Upper lobe of right lung (tissue), 1 donor: ENCODE measurements at places on chromosomes 12 and 14. TPM values are rescaled to one million over a fixed set of nuclear protein-coding genes. Genes with fewer than 3 reads are reported as not detected.
A peak's percentile ranks its signal among the peaks of the same experiment; 100 is the strongest.

DNA sequence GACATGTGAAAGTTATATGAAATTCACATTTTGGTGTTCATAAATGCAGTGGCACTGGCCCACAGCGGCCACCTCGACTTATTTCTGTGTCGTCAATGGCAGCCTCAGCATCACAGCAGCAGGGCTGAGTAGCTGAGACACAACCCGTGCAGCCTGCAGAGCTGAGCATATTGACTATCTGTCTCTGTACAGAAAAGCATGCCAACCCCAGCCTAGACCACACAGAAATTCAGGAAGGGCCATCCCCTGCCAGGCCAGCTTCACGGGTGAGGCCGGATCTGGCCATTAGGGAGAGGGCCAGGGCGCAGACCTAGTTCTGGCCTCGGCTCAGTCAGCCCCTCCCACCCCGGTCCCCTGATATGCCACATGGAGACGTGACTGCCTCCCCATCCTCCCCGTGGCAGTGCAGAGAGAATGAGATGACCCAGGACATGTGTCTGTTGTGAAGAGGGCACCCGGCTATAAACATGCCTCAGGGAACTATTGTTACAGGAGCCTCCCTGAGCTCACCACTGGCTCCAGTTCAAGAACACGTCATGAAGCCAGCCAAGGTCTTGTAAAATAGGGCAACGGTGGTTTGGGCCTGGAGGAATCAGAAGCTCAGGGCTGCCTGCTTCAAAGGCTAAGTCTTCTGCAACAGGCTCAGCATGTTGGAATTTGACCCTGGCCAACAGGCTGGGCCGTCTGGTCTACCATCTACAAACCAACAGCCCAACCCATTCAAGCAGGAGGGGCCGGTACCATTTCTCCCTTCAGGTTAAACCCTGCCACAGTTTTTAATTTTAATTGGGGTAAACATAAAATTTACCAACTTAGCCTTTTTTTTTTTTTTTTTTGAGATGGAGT lies 25.5 kb downstream of the SCARB1 start:
- DNase-seq = no peak

DNA sequence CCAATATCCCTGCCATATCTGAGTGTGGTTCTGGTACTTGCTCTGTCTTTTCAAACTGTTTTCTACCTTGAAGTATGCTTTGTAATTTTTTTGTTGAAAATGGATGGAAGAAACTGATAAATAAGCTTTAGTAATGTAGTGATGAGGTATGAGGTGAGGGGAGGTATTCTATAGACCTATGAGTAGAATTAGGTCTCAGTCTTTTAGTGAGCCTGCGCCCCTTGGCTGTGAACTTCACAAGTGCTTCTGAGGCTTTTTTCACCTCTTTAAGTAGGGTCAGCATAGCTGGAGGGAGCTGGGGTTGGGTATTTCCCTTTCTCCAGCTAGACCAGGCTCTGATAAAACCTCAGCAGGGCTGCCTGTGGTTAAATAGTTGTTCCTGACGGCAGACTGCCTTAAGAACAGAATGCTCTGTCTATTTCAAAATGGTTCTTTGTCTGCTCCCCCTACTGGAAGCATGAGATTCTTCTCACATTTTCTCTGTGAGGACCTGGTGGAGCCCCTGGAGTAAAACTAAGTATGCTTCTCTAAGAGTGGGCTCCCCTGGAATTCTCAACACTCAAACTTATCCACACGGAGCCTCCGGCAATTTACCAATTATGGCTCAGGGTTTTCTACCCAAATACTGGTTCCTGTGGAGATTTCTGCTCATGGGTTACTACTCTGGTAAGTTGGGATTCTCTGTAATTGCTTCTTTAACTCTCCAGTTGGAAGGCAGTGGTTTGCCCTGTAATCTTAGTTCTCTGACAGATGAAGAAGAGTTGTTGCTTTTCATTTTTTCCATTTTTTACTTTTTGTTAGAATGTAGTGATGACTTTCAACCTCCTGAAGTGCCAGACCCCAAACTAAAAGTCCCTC lies 13.1 kb downstream of the KRT5 start:
- no peak for DNase-seq

DNA sequence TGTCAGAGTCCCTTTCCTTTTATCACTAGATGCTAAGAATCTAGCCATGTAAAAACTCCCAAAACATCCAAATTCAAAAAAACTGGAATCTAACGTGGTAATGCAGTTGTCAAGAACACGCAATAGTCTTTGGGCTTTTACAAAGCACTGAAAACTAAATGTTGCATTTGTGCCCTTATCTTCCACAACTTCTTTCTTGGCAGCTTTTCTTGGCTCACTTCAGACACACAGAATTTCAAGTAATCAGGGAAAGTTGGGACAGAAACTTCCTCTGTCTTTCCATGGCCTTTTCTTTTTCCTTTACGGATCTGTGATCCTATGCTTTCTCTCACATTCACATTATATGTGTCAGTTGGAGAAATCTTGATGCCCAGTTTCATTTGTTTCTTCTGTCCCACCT lies 136.0 kb downstream of the CRADD start:
- DNase-seq = no peak

GRCh38 chr14:32706721-32707519 lies 231.8 kb upstream of the NPAS3 start:
- no peak for DNase-seq

- no peak for DNase-seq
Observed at GRCh38 chr14:60705100-60705499, 19.1 kb downstream of the SIX4 start.

DNA sequence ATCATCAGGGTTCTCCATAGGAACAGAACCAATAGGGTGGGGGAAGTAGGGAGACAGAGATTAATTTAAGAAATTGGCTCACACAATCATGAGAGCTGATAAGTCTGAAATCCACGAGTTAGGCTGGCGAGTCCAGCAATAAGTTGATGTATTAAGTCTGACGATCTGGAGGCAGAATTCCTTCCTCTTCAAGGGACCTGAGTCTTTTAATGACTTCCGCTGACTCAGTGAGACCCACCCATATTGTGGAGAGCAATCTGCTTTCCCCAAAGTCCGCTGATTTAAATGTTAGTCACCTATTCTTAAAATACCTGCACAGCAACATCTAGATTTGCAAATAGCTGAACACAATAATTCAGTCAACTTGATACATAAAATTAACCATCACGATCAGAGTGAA lies 97.8 kb downstream of the SPTSSA start:
- DNase-seq = no peak

- DNase-seq = no peak
Observed at GRCh38 chr12:44405297-44405696, 470.8 kb downstream of the NELL2 start.

- DNase-seq = no peak
Observed at GRCh38 chr14:34129927-34130552, 179.2 kb upstream of the EGLN3 start.

- peak; percentile 73 for DNase-seq
Observed at GRCh38 chr12:93571925-93572711, at the start of gene SOCS2. Gene SOCS2 (plus strand): TSS chr12:93572675. CDS start chr12:93572898, 223 bp downstream.

DNA sequence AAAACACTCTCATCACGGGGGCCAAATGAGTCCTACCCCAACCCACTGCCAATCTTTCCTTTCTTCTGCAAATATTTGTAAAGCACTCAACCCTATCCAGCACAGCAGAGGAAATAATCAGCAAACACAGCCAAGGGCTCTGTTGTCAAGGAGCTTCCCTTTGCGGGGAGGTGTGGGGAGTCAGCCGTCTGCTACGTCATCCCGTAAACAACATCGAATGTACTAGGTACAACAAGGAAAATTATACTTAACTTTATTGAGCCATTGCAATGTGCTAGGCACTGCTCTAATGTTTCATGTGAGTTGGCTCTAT lies 22.8 kb downstream of the TMEM63C start:
- DNase-seq = no peak

- DNase-seq = no peak
Observed at GRCh38 chr12:96522690-96523089, 33.3 kb downstream of the CFAP54 start.

DNA sequence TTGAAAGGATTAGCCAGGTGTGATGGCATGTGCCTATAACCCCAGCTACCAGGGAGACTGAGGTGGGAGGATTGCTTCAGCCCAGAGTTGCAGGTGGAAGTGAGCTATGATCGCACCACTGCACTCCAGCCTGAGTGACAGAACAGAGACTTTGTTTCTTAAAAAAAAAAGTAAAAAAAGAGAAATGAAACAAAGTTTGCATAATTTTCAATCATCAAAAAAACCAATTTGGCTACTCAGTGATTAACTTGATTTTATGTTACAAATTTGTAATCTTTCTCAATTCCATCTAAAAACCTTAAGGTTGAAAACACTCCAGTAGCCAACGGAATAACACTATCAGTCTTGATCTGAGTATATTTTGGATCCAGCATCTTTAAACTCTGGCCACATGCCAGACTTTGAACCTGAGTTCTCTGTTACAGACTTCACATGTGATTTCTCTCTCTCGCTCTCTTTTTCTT lies 12.6 kb upstream of the DENND5B start:
- DNase-seq = no peak

GRCh38 chr12:85527192-85527591 lies 247.2 kb downstream of the ALX1 start:
- no peak for DNase-seq

DNA sequence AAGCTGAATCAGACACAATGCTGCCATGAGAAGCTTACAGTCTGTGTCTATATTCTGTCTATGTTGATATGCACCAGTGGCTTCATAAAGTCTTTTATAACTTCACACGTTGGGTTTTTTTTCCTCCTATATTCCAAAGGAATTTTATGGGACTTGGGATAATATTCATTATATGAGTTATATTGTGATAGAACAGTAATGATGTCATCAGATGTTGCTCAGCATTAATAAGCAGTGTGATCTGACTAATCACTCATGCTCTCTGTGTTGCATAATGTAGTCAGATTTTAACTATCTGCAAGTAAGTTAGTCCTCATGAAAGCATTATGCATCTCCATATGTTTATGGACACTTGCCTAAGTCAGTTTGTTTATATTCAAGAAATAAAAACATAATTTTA lies 159.6 kb downstream of the PLCZ1 start:
- DNase-seq = no peak

DNA sequence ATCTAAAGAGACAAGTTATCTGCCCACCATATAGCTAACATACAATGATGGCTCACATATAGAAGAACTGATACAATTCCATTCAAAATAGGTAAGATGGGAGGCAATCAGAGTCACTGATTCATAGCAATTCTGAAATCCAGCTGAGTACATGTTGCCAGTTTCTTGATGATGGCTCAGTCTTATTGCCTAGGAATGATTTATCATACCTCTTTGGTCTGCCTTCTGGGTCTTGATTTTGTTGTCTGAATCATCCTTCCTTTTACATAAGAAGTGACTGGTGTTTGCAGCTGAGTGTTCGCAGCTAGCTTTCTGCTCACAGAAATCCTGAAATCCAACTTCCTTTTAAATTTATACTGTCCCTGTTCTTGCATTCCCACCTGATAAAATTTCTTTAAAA lies 463.2 kb upstream of the MGAT4C start:
- no peak for DNase-seq

DNA sequence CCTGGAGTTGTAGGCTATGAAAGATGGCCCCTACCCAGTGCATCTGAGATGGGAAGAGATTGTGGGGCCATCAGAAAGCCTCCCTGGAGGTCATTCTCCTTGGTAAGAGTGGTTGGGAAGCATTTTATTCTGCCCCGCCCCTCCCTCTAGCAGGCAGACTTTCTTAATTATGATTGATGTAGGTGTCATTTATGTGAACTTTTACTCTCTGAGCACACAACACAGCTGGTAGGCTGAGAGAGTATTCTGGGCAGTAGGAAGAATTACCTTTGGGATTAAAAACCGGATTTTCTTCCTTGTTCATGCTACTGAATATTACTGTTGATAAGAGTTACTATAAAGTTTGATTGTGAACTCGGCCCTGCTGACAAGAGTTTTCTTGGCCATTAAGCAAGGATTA lies 266.8 kb downstream of the TTC6 start:
- no peak for DNase-seq

DNA sequence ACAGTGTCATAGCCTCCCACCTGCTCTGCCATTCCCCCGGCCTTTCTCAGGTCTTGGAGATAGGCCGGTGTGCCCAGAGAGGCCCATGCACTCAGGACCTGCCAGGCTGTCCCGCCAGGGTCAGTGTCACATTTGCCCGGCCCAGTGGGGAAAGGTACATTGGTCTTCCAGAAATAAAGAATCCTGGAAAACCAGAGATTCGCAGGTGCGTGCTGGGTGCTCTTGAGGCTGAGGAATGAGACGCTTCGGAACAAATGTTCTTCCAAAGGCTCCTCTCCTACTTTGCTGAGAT lies 205.8 kb upstream of the RTL1 start:
- no peak for DNase-seq

- no peak for DNase-seq
Observed at GRCh38 chr14:57485635-57486034, 8.0 kb downstream of the CCDC198 start.

DNA sequence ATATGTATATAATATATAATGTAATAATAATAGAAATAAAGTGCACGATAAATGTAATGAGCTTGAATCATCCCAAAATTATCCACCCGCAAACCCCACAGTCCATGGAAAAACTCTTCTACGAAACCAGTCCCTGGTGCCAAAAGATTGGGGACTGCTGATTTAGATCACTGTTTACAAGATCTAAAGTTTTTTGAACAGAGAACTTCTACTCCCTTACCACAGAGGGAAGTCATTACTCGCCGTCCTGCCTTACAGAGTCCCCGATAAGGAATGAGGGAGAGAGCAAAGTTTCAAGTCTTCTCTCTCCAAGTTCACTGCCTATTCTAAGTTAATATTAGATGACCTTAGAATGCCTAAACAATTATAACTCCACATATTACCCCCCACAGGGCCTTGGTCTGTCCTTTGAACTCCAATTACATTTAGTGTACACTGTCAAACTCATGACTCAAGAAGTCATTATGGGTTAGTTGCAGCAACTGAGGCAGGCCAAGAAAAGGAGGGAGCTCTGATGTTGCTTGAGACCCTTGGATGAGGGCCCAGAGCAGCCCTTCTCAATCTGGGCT lies 21.8 kb upstream of the DHRS4 start:
- no peak for DNase-seq

DNA sequence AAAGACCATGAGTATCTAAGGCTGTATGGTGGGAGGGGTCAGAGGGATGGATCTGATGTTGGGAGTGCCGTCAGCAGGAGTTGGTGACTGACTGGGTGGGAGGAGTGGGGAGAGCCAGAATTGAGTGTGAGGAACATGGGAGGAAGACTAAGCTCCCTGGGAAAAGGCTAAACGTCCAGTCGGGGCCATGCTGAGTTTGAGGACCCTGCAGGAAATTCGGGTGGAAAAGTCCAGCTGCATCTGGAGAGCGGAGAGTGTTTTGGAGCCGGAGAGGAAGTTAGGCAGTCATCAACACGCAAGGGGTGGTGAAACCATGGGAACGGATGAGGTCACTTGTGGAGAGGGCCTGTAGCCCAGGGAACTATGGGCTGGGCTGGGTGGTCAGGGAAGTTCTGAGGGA lies 60.9 kb downstream of the ELK3 start:
- no peak for DNase-seq

Gene MAP1LC3B2
- not detected for total RNA-seq

Gene KRT73
- 0.52 TPM for total RNA-seq

Gene RIMBP2
- total RNA-seq = 0.09 TPM

Gene GRIP1
- 5.2 TPM for total RNA-seq

Gene APOF
- total RNA-seq = not detected

Gene PSMA3
- 146 TPM for total RNA-seq

Gene AVPR1A
- total RNA-seq = 1.7 TPM

Gene KRT75
- not detected for total RNA-seq

Gene PLEKHD1
- 0.41 TPM for total RNA-seq

Gene SLC25A21
- 0.35 TPM for total RNA-seq

Gene TAS2R30
- 2.9 TPM for total RNA-seq

Gene PZP
- total RNA-seq = 0.67 TPM

Gene GLS2
- 5.5 TPM for total RNA-seq

Gene TRIP11
- total RNA-seq = 68.9 TPM

Gene SELPLG
- 31.9 TPM for total RNA-seq

Gene SLC16A7
- total RNA-seq = 26.0 TPM

Gene ACOT6
- total RNA-seq = not detected

Gene TMPRSS12
- total RNA-seq = not detected

Gene GNB3
- total RNA-seq = 0.32 TPM
